ENCODE measurements at places on chromosomes 4 and X.

DNA sequence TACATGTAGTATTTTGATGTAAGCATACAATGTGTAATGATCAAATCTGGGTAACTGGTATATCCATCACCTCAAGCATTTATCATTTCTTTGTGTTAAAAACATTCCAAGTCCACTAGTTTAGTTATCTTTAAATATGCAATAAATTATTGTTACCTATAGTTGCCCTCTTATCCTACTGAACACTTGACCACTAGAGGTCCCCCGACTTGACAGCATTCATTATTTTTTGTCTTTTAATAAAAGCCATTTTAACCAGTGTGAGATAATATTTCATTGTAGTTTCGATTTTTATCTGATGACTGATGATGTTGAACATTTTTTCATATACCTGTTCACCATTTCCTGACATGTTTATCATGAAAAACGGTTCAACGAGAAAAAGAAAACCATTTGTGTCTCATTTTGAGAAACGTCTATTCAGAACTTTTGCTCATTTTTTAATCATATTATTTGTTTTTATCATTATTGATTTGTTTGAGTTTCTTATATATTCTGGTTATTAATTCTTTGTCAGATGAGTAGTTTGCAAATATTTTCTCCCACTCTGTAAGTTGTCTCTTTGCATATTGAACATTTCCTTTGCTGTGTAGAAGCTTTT, 199.0 kb upstream of the CXXC4 start:
- no peak for DNase-seq

DNA sequence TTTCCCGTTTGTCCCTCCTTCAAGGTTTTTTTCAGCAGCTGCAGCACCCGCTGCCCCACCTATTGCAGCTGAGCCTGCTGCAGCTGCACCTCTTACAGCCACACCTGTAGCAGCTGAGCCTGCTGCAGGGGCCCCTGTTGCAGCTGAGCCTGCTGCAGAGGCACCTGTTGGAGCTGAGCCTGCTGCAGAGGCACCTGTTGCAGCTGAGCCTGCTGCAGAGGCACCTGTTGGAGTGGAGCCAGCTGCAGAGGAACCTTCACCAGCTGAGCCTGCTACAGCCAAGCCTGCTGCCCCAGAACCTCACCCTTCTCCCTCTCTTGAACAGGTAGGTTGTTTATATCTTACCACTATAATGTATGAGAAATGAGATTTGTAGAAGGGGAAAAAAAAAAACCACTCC, 4.5 kb downstream of the PRR27 start:
- DNase-seq: no peak

DNA sequence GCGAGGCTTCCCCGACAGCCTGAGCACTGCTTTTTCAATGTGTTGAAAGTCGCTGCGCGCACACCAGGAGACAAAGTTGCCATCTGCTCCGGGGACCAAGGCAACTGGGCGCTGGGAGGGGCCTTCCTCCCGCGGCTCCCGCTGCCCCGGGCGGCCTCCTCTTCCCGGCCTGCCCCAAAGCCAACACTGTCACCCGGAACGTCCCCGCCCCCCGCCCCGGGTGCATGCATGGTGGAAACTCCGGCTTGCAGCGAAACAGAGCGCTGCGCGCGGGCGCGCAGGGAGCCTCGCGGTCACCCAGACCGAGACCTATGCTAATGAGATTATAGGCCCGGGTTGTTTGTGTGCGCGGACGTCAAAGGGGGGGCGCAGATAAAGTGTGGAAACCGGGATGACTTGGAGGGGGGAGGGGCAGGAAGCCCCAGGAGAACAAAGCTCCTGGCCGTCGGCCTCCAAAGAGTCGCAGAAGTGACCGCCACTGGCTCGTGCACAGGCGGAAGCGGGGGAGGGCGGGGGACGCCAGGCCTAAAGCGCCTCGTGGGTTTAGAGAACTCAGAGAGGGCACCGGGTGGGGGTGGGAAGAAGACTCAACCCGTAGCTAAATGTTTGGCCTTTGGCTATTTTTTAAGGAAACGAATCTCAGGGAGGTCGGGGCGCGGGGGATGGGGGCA, 88.8 kb downstream of the BCOR start:
- DNase-seq: no peak

DNA sequence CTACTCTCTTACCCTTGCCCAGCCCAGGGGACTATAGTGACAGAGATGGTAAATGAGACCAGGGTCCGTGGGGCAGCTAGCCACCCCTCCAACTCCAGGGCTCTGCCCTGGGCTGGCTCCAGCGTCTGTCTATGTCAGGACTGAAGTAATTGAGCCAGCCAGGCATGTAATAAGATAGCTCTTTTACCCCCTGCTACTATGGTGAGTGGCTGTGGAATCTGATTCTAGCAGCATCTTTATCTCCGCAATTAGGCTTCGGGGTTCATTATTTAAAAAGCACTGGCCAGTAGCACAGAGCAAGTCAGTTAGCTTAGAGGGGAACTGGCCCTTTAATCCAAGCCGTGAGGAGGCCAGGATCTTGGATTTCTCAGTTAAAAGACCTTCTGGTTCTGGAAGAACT, 123.3 kb upstream of the RAI2 start:
- no peak for DNase-seq

DNA sequence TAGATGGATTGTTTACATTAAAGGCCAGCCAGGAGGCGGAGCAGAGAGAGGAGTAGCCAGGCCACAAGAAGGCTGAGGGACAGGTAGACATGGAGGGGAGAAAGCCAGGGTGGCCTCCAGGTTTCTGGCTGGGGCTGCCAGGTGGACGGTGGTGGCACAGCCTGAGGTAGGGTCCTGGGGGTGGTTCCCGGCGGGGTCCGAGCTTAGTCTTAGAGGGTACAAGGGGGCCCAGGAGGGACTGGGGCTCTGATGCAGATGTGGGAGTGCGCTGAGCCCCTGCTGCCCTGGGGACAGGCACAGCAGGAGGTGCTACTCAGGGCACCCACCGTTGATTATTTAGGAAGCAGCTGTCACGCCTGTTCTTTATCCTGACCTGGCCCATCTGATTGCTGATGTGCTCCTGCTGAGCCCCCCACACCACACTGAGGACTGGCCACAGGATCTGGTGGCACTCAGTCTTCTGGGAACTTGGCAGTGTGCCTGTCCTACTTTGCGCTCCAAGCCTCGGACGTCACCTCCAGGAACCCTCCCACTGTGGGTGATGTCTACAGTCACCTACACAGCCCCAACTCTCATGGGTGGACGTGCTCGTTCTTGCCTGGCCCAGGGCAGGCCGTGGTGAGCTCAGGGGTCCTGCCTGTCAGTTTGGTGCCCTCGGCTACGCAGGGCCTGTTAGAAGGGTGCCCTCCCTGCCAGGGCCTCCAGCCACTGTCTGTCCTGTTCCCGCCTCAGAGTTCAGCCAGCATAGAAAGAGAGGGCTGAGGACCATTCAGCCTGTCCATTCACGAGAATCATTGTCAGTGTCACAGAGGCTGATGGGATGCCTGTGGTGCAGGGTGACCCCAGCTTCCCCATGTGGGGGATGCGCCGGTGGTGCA, 12.0 kb downstream of the WFS1 start:
- DNase-seq: no peak

GRCh38 chr4:156718226-156718625, 253.4 kb downstream of the PDGFC start:
- DNase-seq: no peak

DNA sequence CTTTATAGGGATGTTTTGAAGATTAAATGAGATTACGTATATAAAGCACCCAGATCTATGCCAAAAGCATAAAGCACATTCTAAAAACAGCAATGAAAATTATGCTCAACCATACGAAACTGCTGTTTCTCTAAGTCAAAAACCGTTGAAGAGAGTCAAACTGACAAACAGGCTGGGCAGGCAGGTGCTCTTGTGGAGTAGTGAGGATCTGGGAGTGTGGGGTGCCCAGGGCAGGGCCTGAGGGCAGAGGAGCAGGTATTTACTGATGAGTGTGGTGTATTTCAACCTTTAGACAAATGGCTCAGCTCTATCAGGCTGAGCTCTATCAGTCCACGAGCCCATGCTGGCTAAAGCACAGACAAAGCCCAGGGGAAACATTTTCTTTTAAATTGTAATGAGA, 40.4 kb downstream of the RELL1 start:
- no peak for DNase-seq

DNA sequence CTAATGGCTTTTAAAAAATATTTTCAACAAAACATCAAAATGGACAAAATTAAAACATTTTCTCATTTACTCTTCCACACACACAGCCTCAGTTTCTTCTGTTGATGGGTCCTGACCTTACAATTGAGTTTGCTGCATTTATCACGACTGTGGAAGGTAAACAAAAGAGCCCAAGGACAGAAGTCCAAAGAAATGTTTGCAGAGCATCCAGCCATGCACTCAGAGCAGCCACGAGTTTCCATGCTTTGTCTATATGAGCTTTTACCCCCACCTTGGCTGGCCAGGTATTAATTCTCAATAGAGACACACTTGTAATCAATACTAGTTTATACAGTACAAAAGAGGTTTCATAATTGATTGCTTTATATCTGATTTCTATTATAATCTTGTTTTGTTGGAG, 85.0 kb upstream of the WDFY3 start:
- no peak for DNase-seq

GRCh38 chr4:66307641-66308438, 637.6 kb upstream of the EPHA5 start:
- DNase-seq: no peak
